Vein endothelial cell (primary cell): ENCODE measurements at places on chromosomes 12 and 14. TPM values are rescaled to one million over a fixed set of nuclear protein-coding genes. Genes with fewer than 3 reads are reported as not detected.

Gene CISTR
- total RNA-seq = not detected in 2 replicates

Gene FAM186B
- 0.48 and 0.65 TPM in 2 replicates for total RNA-seq

Gene HOXC4
- total RNA-seq = not detected in 2 replicates

Gene RHEBL1
- 0.33 and 1.3 TPM in 2 replicates for total RNA-seq

Gene LTB4R2
- total RNA-seq = 6.5 and 10.6 TPM in 2 replicates

Gene CABP1
- total RNA-seq = not detected in 2 replicates
